AG09309 (cell line): ENCODE measurements at places on chromosomes 4 and X.

DNA sequence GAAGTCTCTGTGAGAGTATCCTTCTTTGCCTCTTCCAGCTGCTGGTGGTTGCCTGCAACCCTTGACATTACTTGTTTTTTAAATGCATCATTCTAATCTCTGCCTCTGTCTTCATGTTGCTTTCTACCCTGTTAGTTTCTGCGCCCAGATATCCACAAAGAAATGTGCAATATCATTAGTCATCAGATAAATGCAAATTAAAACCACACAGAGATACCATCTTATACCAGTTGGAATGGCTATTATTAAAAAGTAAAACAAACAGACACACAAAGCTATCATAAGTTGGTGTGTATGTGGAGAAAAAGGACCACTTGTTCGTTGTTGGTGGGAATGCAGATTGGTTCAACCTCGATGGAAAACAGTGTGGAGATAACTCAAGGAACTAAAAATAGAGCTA lies 517.4 kb downstream of the FAT4 start:
- no peak for DNase-seq

DNA sequence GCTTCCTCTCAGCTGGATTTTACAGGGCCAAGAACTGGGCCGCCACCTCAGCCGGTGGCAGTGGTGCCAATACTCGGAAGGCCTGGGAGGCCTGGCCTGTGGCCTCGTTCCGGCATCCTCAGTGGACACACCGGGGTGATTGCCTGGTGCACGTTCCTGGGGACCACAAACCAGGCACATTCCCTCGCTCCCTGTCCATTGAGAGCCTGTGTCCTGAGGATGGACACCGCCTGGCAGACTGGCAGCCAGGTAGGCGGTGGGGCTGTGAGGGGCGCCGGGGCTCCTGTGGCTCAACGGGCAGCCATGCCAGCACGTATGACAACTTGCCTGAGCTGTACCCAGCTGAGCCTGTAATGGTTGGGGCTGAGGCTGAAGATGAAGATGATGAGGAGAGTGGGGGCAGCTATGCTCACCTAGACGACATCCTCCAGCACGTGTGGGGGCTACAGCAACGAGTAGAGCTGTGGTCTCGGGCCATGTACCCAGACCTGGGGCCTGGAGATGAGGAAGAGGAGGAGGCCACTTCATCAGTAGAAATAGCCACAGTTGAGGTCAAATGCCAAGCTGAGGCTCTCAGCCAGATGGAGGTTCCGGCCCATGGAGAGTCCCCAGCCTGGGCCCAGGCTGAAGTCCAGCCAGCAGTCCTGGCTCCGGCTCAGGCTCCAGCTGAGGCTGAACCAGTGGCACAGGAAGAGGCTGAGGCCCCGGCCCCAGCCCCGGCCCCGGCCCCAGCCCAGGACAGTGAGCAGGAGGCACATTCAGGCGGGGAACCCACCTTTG lies 70.4 kb downstream of the STARD8 start:
- DNase-seq: no peak

GRCh38 chr4:53014881-53015280 lies 152.8 kb downstream of the RASL11B start:
- DNase-seq: no peak

GRCh38 chr4:146159384-146160058 lies 16.0 kb upstream of the LSM6 start:
- DNase-seq: no peak

DNA sequence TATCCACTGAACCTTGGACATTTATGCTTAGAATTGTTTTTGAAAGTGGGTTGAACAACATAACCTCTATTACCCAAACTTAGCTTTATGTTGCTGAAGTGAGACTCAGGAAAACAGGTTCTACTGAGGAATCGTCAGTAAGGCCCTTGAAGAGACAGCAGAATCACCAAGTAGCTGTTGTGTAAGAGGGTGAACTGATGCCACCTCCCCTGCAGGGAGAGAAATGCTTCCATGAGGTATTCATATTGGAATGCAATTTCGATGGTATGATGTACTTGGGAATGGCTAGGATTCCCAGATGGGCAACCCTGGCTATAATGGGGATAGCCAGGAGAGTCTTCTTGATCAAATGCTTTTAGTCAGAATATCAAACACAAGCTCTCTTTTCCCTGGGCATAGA lies 4.1 kb upstream of the SCRG1 start:
- peak; percentile 66 for DNase-seq

DNA sequence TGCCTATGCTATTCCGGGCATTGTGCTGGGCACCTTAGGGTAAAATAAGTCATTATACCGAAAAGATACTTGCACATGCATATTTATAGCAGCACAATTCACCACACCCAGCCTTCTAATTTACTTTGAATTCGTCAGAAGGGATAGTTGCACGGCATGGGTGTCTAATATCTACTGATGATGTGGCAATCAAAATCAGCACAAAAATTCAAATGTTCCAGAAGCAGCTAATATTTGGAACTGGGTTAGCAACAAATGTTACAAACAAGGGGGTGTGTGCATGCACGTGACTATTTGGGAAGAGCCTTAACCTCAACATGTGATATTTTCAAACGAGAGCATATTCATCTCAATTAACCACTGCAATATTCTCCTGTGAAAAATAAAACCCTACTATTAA lies 79.7 kb upstream of the PRSS48 start:
- peak; percentile 50 for DNase-seq

GRCh38 chr4:185437809-185438208 lies 12.0 kb upstream of the UFSP2 start:
- DNase-seq: no peak

- DNase-seq: no peak
Observed at GRCh38 chrX:69019073-69019890, 146.0 kb downstream of the PJA1 start.

DNA sequence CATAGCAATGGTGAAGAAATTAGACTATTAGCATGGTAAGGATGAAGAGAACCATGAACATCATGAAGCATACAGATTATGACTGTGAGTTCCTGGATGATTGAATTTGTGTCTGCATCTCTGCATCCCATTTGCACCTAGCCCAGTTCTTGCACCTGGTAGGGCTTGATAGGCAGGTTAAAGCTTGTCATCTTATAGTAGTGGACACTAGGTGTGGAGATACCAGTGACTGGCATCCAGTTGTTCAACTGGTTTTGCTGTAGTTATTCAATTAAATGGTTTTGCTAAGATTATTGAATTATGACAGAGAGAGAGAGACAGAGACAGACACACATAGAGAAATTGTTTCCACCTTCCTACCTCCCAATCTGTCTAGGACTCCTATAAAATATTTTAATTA lies 5.0 kb downstream of the ADH7 start:
- DNase-seq: no peak

DNA sequence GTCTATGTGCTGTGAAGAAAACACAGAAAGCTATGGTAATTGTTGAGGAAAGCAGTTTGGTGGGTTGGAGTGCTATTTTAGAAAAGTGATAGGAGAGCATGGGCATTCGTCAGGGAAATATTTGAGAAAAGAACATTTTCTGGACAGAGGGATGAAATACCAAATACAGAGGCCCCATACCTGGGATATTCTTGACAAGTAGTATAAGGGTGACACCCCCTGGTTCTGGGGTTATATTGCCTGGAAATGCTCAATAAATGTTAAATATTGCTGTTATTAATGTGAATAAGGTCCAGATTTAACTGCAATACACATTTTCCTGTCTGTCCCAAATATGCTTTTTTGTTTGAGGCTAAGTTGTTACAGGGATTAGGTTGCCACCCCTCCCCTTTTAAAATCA lies 42.9 kb downstream of the WWC2 start:
- DNase-seq: no peak

DNA sequence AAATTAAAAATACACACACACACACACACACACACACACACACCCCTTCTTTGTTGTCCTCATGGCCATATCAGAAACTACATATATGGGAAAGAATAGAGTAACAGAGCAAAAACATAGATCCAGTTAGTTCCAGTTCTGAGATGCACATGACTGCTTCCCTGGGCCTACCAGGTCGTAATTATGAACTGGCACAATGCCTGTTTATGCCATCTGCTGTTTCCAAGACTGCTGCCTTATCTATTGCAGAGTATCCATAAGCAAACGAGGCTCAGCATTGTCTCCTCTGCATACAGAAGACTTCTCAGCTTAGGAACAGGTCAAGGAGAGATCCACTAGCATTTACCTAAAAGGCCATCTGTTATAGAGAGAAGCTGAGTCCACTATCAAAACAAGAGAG lies 789.0 kb downstream of the TECRL start:
- no peak for DNase-seq
